ENCODE measurements at places on chromosomes 12 and 14.

DNA sequence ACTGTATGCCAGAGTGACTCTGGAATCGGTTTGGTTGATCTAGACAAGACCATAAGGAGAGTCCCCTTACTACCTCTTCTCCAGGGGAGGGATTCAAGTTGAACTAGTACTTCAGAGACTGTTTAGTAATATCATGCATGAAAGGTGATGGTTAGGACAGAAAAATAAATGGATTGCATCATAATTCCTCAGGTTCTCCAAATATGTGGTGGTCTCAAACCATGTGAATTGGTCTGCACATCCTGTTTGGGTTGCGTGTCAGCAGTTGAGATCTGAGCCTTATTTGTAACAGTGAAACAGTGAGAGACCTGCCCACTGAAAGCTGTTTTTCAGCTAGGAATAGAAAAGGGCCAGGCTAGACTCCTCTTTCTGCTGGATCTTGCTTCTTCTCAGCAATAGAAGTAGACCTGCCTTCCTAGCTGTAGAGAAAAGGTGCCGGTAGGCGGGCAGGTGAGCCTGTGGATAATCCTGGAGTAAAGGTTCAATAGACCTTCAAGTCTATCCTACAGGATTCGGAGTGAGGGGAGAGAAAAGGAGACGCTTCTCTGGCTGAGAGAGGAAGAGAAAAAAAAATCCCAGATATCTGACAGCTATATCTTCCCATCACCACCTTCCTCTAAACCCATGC is 258.5 kb upstream of the E2F7 start:
- DNase-seq = no peak

- DNase-seq = no peak
Observed at GRCh38 chr14:51614707-51615106, 37.0 kb upstream of the FRMD6 start.

- no peak for DNase-seq
Observed at GRCh38 chr12:34406228-34406995, 384.1 kb downstream of the ALG10 start.

DNA sequence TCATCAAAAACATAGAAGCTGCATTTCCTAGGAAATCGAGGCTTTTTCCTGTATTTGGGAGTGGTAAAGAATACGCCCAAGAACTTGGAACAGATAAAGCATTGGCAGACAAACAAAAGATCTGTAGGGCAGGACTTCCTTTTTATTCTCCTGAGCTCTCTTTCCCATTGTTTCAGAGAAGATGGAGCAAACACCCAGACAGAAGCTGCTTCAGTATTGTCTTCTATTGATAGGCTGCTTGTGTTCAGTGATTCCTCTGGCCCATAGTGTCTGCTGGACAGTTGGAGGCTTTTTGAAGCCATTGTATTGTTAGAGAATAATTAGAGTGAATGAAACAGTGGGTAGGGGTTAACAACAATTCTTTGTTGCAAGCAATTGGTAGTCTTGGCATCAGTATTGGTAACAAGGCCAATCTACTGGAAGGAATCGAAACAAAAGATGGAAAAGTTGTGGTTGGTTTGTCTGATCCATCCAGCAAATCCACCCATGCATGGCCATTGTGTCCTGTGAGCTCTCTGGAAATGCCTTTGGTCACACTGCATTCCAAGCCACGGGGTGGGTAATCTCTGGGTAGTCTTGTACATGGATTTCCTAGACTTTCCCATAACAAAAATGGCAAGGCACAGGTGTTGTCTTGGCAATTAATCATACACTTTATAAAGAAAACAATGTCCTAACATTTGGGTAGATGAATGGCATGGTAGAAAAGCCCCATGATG is 424.8 kb downstream of the RAD51B start:
- DNase-seq = no peak

DNA sequence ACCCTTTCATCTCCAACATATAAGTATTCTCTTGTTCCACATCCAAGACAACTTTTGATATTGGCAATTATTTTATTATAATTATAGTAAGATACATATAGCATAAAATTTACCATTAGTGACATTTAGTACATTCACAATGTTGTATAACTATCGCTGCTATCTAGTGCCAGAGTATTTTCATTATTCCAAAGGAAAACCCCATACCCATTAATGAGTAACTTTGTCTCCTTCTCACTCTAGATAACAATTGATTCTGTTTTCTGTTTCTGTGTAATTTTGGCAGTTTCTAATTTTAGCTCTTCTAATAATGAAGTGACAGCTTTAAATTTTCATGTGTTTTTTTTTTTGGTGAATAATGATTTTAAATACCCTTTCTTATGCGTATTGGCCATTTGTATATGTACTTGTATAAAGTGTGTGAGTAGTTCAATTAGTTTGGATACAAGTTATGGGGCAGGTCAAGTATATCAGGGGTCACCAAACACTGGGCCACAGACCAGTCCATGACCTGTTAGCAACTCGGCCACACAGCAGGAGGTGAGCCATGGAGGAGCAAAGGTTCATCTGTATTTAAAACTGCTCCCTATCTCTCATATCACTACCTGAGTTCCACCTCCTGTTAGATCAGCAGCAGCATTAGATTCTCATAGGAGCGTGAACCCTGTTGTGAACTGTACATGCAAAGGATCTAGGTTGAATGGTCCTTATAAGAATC is 97.2 kb upstream of the SYT1 start:
- DNase-seq = no peak

- no peak for DNase-seq
Observed at GRCh38 chr12:106081606-106082005, 57.1 kb downstream of the NUAK1 start.

- DNase-seq = peak; percentile 71
Observed at GRCh38 chr12:65170209-65170881, 962 bp downstream of the LEMD3 start.

DNA sequence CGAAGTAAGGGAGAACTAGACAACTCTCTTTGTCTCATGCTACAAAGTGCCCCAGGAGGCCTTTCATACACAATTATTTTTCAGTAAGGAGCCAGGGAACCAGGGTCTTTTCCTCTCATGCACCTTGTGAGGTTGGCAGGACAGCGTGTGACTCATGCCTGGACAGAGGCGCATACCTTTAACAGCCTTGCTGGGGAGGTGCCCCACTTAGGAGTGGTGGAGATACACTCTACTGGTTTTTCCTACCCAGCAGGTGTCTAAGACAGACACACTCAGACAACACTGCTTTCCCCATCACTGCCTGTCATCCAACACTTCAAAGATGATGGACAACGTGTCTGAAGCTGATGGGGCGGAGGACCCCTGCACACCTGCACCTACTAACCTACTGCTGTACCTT is 49.1 kb downstream of the B4GALNT3 start:
- DNase-seq = no peak

GRCh38 chr14:38505221-38505972 is 249.5 kb upstream of the CLEC14A start:
- no peak for DNase-seq

- DNase-seq = no peak
Observed at GRCh38 chr14:33184587-33184986, 245.9 kb downstream of the NPAS3 start.

DNA sequence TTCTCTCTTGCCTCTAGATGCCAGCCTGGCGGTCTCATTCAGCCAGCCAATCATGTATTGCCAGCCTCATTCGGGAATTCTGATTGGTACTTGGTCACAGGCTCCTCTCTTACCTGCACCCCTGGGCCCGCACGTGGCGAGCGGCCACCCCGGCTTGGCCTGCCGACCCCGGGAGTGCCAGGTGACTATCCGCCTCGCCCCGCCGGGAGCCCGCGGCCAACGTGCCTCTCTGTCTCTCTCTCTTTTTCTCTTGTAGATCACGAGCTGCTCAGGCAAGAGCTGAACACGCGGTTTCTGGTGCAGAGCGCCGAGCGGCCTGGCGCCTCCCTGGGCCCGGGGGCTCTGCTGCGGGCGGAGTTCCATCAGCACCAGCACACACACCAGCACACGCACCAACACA is 39.3 kb downstream of the LRCOL1 start:
- DNase-seq = no peak

- no peak for DNase-seq
Observed at GRCh38 chr14:51978681-51979085, 10.7 kb upstream of the RTRAF start.

DNA sequence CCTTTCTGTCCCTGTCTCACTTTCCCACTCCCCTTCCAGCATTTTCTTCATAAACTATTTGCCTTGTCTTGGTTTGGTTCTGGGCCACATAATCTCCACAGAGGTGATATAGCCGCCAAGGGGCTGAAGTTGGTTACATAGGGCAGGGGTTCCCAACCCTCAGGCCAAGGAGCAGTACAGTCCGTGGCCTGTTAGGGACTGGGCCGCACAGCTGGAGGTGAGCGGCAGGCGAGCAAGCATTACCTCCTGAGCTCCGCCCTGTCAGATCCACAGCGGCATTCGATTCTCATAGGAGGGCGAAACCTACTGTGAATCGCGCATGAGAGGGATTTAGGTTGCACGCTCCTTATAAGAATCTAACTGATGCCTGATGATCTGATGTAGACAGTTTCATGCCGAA is 80.6 kb upstream of the HIF1A start:
- no peak for DNase-seq

DNA sequence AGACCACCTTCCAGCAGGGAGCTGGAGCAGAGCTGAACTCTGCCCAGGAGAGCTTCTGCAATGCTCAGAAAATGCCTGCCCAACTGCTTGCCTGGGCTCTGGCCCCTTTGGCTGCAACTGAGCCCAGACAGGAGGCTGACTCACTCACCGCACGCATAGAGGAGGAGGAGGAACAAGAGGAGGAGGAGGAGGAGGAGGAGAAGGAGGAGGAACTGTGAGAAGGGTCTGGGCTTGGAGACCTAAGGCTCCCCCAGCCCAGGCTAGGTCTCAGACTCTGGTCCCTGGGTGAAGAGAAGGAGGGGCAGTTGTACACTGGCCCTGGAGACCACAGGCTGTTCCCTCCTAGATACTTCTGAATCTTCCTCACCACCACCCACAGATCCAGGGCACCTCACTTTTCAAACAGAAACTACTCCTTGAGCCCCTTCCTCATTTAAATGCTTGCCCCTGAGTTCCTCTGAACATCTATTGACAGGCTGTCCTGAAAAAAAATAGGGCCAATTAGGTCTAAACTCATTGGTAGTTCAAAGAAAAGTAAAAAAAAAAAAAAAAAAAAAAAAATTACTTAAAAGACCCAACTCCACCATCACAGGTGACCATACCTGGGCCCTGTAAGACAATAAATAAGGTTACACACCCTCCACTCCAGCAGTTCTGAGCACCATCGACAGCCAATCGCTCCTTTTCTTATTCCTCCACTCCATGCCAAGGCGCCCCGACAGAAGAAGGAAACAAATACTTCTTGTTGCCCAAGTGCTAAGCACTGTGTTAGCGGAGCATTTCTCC is 674 bp downstream of the VDR start:
- DNase-seq = peak; percentile 82

DNA sequence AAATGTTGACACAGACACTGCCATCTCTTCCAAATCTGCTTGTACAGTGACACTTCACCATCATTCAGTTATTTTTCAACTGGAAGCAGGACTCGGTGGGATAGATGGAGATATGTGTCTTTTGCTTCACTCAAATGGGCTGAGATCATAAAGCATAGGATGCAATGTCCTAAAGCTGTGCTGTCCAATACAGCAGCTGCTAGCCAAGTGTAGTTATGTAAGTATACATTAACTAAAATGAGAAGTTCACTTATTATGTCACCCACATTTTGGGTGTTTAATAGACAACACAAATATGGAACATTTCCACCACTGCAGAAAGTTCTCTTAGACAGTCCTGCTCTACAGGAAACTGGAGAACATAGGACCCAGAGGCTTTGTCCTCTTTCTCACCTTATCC is 43.6 kb downstream of the AREL1 start:
- no peak for DNase-seq

DNA sequence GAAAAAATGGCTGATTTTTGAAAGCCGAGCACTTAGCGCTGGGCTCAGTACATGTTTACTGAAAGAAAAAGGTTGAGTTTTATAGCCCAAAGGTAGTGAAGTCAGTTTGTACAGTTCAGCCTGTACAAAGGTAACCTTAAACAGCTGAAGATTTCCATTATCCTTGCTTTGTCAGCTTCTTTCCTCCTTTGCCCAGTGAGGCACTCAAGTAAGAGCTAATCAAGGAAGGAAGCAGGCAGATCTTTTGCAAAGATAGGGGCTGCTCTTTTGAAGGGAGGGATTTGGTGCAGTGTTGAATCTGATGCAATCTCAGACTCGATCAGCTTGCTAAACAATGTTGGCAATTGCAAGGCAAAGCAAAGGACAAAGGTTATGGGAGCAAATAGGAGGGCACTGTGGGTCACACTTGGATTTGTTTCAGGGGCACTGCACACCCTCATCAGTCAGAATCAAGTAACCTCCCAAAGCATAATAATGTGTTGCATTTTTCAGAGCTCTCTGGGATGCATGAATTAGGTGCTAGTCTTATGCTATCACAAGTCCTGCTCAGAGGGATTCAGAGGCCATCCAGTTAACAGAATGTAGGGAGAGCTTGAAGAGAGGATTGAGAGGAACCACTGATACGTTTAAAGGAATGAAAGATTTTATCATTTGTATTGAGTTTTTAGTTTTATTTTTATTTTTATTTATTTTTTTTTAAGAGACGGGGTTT is 44.4 kb downstream of the ANO6 start:
- no peak for DNase-seq

DNA sequence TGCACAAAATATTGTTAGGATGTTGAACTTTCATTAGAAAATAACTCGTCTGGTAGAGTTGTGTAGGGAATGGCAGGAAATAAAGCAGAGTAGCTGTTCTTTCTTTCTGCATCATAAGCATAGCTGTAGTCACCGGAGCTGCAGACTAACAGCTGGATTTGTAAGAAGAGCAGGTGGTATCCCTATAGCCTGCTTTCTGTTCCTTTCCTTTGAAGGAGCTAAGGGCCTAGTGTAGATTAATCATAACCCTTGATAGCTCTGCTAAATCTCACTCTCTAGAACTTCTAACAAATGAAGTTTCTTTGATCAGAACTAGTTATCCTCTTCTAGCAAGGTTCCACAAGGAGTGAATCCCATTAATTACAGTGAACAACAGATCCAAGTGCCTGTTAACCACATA is 3.5 kb downstream of the LMO3 start:
- DNase-seq = no peak

DNA sequence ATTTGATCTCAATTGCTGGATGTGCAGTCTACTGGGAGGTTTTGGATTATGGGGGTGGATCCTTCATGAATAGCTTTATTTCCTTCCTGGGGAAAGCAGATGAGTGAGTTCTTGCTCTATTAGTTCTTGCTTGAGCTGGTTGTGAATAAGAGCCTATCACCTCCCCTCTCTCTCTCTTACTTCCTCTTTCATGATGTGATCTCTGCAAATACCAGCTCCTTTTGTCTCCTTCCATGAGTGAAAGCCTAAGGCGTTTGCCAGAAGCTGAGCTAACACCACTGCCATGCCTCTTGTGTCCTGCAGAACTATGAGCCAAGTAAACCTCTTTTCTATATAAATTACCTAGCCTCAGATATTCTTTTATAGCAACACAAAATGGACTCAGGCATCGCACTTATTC is 302.7 kb downstream of the CCER1 start:
- no peak for DNase-seq

GRCh38 chr14:81009346-81009745 is 53.9 kb downstream of the TSHR start:
- no peak for DNase-seq

DNA sequence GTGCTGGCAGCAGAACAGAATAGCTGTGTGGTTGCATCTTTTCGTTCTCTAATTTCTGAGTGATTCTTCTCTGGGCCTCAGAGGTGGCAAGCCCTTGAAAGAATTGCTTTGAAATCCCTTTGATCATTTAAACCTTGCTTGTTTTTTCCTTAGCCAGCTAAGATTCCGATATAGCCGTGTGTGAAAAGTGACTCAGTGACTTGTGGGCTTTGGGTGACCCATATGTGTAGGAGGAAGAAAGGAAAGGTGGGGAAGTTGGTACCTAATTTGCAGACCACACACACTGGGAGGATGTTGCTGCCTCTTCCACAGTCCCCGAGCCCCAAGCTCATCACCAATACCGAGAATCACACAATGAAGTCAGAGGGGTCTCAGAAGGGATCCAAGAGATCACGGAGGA is 18.8 kb downstream of the SLC24A4 start:
- DNase-seq = peak; percentile 60

All from activated T-cell treated with anti-CD3 and anti-CD28 coated beads, Interleukin-2, amount 50 U/mL, for 48 hours (primary cell).